Muscle of back (tissue), 13 donors: ENCODE measurements at places on chromosomes 3 and 15. TPM values are rescaled to one million over a fixed set of nuclear protein-coding genes. Genes with fewer than 3 reads are reported as not detected.

GRCh38 chr3:136207489-136208115, 11.5 kb upstream of the MSL2 start:
- DNase-seq = no peak

ALDH1L1 gene
- 0.22 TPM for polyA plus RNA-seq

- DNase-seq = no peak
Observed at GRCh38 chr3:29668728-29669127, 387.9 kb downstream of the RBMS3 start.

C15orf62 gene
- 0.98 TPM for polyA plus RNA-seq

- no peak for DNase-seq
Observed at GRCh38 chr15:68232937-68233336, 3.4 kb upstream of the CLN6 start.

DNA sequence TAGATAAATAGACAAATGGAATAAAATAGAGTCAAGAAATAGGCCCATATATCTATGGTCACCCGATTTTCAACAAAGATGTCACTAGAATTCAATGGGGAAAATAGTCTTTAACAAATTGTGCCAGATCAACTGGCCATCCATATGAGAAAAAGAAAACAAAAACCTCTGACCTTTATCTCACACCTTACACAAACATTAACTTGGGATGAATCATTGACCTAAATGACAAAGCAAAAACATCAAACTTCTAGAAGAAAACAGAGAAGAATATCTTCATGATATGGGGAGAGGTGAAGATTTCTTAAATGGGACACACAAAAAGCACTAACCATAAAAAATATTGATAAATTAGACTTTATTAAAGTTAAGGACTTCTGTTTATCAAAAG, 31.9 kb downstream of the ITGA11 start:
- no peak for DNase-seq

ZBED2 gene
- polyA plus RNA-seq = not detected
